ENCODE measurements at places on chromosomes 2 and 18.
A peak's percentile ranks its signal among the peaks of the same experiment; 100 is the strongest.

DNA sequence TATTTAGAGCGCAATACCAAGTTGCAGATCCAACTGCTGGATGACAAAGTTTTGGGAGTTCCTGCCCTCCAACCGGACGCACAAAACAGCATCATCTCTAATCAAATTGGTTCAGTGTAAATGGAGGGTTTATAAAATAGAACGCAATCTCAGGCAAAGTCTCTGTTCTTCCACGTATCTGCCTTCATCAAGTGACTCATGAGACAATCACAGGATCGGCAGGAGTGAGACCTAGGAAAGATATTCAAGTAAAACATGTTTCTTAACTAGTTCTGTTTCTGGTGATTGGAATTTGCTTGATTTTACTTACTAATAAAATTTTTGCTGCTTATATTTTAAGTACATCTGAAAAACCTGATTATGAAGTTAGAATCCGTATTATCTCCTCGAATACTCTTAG is 7.6 kb downstream of the FZD5 start:
- DNase-seq = no peak

- DNase-seq = no peak
Measured at GRCh38 chr2:126795656-126796055, 103.0 kb upstream of the TEX51 start.

- no peak for DNase-seq
Measured at GRCh38 chr18:63107171-63107845, 212.3 kb downstream of the BCL2 start.

DNA sequence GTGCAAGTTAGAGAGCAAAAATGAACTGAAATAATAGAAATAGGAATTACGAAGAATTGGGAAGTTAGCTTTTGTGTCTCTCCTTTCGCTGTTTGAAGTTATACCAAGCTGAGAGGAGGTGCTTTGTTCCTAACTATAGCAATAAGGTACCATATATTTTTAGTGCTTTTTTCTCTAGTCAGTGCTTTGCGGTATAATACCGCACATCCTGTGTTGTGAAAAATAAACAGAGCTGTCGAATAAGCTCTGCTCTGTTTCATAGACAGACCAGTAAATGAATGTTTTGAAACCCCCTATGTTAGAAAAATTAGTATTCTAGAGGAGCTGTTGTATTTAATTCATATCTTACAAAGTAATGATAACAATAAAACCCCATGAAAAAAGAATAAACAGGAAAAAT is 130.8 kb downstream of the MAP4K4 start:
- DNase-seq = peak; percentile 44

DNA sequence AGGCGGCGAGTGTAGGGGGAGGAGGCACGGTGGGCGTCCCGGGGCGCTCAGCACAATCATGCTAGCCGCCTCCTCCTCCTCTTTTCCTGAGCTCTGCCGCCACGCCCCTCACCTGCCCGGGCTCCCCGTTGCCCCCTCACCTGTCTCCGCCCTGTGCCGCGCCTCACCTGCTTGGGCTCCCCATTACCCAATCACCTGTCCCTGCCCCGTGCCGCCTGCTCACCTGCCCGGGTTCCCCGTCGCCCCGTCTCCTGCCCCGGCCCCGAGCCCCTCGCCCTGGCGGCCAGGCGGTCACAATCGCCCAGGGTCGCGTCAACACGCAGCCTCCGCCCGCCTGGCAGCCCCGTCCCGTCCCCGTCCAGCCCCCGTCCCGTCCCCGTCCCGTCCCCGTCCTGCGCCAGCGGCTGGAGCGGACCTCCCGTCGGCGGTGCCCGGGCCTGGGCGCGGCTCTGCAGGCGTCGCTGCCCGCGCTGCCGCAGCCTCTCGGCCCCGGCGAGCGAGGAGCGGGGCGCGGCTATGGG is at the start of gene DCDC2C:
Gene DCDC2C (plus strand): TSS at position 340 of the 521 bp plus-strand sequence. CDS start 177 bp downstream, at position 517.
- no peak for DNase-seq

DNA sequence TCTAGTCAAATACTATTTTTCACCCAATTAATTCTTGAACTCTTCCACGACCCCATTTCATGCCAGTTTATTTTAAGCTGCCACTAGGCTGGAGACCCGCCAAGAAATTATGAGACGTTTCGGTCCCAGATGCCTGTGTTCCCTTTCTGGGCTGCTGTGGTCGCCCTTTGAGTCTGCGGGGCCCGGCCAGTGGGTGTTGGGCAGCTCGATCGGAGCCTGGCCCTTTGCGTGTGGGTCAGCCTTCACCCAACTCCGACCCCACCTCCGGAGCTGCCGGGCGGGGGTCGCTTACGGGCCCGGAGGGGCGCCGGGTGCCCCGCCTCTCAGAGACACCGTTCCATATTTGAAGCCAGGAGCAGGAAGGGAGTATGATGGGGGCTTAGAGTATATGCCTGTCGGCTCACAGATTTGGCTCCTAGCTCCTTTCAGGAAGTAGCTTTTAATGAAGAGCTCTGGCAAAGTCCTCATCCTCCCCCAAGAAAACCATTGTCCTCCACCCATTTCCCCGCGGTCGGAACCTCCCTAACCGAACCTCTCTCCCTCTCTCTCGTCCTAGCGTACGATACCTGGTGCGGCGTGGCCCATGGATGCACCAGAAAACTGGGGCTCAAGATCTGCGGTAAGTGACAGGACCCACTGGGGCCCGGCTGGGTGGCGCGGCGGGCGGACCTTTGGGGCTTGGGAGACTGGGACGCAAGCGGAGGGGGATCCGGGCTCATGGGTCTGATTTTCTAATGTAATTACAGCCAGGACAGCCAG is 5.0 kb downstream of the GAD1 start:
- DNase-seq = no peak

DNA sequence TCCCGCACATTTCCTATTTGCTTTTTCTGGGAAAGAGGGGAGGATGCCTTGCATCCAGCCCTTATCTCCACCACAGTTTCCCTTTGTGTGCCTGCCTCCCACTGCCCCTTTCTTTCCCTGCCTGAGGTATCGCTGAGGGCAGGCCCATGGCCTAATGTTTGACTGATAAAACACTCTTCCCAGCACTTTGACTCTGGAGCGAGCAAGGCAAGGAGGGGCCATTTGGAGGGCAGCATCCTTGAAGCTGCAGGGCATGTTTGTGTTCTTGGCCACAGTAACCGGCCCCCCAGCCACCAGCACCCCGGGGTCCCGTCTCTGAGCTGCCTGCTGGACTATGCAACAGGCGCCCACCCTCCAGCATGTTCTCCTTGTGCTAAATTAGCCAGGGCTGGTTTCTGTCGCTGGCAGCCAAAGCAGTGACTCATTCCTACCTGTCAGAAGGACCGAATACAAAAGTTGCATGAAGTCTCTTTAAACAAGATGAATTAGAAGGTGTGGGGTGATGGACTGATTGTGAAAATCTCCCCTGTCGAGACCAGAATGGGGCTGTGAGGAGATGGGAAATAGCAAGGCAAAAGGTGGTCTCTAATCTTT is 50.7 kb downstream of the BCL2L11 start:
- DNase-seq = no peak

GRCh38 chr2:31651736-31652135 is 71.0 kb upstream of the SRD5A2 start:
- DNase-seq = no peak

- no peak for DNase-seq
Measured at GRCh38 chr2:67075530-67076238, 321.4 kb upstream of the ETAA1 start.

GRCh38 chr2:189412330-189412953 is 28.8 kb upstream of the WDR75 start:
- DNase-seq = peak; percentile 47

DNA sequence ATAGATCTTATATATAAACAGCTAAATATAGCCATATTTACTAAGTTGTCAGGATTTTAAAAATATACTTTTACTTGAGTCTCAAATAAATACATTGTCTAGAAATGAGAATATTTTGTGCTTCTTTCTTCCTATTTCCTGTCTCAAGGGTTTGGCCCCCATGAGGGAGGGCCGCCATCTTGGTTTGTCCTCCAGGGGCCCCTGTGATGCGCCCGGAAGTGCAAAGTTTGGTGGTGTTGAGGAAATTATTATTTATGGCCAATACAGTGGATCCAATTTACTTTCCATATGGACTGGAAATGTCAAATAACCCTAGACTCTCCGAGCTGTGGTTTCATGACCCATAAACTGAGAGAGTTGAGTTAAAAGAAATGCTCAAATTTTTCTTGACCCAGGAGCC is 104.7 kb upstream of the OTOS start:
- no peak for DNase-seq

GRCh38 chr2:208135794-208136715 is 6.4 kb upstream of the CRYGC start:
- no peak for DNase-seq

GRCh38 chr2:212157012-212157411 is 381.6 kb downstream of the ERBB4 start:
- no peak for DNase-seq

DNA sequence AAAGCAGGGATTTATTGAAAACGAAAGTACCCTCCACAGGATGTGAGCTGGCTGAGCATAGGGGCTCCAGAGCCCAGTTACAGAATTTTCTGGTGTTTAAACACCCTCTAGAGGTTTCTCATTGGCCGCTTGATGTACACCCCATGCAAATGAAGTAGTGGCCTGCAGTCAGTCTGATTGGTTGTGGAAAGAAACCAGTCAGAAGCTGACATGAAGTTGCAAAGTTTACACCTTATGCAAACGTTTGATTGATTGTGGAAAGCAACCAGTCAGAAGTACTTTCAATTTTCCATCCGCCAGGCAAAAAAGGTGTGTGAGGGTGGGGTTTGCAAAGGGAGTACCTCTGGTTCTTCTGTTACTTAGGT is 62.3 kb downstream of the VWA3B start:
- DNase-seq = peak; percentile 40
